ENCODE measurements at places on chromosomes 5 and 9. TPM values are rescaled to one million over a fixed set of nuclear protein-coding genes. Genes with fewer than 3 reads are reported as not detected.

Gene SLC4A9
- not detected for total RNA-seq

- DNase-seq = no peak
Observed at GRCh38 chr5:115639377-115639776, 13.5 kb upstream of the TMED7 start.

Gene MLLT3
- 18.5 TPM for total RNA-seq

DNA sequence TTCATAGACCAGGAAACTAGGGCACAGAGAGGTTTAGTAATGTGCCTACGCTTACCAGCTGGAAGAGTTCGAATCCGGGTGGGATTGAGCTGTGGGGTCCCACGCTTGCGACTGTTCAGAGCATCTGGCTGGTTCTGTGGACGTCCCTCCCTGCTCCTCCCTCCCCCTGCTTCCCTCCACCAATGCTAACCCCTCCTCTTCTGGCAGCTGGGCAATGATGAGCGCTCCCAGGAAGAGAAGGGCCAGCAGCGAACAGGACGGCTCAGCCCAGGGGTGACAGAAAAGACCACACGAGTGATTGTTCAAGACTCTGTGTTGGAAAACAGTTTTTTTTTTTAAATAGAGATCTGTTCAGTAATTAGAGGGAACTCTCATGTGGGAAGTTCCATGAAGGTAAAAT is 6.9 kb downstream of the FAM163B start:
- DNase-seq = no peak

DNA sequence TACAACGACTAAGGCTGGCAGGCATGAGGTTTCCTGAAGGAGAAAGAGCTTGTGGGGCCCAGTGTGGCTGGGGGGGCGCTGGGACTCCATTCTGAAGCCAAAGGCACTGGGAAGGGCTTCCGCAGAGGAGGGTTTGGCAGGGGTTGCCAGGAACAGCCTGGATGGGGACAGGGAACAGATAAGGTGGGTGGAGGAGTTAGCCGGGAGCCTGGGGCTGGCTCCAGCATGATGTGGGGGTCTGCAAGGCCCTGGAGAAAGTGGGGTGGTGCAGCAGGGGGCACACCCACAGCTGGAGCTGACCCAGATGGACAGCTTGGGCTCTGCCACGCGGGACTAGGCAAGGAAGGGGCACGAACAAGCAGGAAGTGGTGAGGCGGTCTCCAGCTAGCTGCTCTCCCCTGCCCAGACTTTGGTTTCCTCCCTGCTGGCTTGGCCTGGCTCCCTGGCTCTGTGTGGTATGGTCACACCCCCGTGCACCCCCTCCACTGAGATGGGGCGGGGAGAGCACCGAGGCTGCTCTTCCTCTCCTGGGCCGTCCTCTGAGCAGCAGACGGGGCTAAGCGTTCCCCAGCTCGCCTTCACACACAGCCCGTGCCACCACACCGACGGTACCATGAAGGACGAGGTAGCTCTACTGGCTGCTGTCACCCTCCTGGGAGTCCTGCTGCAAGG is at the start of gene LTC4S:
Gene LTC4S, plus strand, starts transcription at position 519 of the 672 bp plus-strand sequence. Its CDS starts 95 bp downstream, at position 614.
- no peak for DNase-seq

DNA sequence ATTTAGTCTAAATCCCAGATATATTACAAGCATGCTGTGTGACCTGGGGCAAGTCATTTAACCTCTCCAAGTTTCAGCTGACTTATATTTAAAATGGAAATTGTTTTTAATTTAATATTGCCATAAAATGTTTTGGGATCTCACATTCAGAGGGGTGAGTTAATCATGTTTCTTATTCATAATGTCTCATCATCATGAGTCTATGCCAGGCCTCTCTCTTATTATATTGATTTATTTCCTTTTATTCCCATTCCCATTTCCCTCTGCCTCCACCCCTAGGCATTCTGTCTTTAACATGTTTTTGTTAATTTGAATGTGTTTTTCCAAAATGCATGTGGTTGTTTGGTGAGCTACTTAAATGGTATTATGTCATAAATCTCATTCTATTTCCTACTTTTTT is 39.0 kb upstream of the TTC1 start:
- no peak for DNase-seq

Gene SCGB3A2
- not detected for total RNA-seq

DNA sequence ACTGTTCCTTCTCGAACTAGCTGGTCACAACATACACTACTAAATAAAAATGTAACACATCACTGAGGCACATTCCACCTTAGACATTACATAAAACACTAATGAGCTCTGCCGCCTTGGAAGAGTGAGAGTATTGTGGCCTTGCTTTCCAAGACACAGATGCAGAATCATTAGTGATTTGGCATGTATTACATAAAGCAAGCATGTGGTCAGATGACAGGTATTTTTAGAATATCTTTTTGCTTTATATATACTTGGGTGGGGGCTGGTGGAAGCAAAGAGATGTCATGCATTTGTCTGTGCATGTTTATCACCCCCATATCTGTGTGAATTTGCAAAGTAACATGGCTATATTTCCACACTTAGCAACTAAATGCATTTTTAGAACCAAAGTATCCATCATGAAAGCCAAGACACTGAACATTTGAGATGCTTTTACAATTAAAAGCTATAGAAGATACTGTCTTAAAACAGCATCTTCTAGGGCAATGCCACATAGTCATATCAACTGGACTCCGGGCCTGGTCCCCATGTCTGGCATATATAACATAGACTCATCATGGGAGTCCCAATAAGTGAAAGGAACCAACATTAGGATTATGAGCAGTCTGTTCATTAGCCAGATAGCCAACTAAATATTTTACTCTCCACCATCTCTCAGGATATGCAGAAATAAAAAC is 213.5 kb downstream of the MEF2C start:
- no peak for DNase-seq

DNA sequence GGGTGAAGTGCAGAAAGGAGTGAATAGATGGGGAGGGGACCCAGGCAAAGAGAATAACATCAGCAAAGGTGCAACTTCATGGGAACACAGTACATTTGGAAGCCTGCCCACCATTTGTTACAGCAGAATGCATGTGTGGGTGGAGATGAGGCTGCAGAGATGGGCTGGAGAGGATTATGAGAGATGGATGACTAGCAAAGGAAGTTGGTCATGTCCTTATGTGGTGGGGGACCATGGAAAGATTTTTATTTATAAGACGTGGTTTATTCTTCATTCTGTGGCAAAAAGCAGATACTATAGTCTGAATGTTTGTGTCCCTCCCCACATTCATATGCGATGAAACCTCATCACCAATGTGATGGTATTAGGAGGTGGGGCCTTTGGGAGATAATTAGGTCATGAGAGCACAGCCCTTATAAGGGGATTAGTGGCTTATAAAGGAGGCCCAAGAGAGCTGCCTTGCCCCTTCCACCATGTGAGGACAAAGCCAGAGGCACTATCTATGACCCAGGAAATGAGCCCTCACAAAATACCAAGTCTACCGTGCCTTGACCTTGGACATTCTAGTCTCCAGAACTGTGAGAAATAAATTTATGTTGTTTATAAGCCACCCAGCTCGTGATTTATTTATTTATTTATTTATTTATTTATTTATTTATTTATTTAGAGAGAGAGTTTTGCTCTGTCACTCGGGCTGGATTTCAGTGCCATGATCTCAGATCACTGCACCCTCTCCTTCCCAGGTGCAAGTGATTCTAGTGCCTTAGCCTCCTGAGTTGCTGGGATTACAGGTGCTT is 483.7 kb downstream of the RAB3C start:
- DNase-seq = no peak

Gene DNM1
- total RNA-seq = 0.15 TPM

DNA sequence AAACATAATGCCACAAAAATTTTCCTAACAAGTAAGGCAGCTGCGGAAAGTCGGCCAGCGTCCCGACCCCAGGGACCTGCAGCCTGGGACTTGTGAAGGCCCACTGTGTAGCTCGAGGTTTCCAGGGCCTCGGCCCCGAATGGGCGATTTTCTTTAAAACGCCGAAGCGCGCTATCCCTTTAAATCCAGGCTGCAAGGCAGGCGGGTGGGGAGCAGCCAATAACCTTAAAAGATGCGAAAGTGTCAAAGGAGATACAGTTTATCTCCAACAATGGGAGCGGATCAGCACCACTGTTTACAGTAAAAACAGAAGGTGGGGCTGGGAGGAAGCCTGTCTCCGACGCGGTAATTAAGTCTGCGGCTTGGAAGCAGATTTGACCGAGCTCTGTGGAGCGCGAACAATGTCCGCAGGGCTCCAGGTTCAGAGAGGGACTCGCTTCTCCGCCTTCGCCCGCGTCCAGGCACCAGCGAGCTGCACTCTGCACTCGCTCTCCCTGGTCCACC is 1.7 kb upstream of the ZSWIM6 start:
- DNase-seq = peak; percentile 10

Gene TMEM267
- total RNA-seq = 12.6 TPM

- DNase-seq = no peak
Observed at GRCh38 chr9:105114964-105115728, 129.3 kb upstream of the SLC44A1 start.

DNA sequence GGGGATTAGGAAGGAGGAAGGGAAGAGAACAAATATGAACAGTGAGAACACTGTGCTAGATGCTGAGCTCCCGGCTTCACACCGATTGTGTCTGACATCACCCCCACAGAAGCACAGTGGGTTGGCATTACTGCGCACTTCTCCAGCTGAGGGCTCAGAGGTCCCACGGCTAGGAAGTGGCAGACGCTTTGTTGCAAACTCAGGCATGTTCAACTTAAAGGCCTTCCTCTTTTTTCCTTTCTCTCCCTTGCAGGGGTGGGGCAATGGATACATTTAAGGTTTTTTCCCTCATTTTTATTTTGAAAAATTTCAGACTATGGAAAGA is 15.5 kb upstream of the SHB start:
- no peak for DNase-seq

DNA sequence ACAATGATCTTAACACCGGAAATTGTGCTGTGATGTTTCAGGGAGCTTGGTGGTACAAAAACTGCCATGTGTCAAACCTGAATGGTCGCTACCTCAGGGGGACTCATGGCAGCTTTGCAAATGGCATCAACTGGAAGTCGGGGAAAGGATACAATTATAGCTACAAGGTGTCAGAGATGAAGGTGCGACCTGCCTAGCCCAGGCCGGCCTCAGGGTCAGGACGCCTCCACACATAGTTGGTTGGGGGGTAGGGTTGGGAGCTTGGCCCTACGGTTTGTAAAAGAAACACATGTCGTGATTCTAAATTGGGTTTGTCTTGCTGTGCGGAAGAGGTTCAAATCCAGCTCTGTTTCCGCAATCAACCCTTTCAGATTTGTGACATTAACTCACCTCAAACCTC is 6.6 kb downstream of the FCN2 start:
- no peak for DNase-seq

Gene FOXD4L4
- total RNA-seq = 0.38 TPM

GRCh38 chr9:12554636-12555035 is 138.5 kb upstream of the TYRP1 start:
- peak; percentile 5 for DNase-seq

DNA sequence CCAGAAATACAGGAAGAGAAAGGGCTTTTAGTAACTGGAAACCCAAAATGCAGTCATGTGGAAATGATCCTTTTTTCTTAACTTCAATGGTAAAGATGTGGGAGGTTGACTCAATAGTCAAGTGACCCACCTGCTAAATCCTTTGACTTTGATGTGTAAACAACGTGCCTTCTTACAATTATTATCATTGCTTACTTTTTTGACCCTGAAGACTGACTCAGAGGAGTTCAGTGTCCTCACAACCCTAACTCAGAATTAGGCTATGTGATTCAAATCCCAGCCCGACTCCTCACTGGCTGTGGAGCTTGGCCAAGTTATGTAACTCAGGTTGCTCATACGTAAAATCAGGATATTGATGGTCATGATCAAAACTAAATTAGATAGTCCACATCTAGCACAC is 27.9 kb downstream of the ANXA1 start:
- DNase-seq = no peak

DNA sequence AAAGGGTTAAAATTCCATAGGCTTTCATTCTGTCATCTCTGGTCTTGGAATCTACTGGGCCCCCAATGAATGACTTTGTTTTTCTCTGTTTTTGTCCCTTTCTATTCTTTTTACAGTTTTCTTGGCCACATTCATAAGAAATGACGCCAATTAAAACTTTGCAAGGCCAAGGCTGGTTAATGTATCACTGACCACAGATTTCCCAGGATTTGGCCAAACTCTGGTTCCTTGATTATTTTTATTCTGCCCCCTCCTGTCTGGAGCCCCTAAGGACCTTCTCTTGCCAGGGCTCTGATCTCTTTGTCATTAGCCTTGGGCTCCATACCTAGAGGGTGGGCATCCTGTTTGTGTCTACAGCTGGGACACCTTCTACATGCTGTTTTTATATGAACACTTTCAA is 388.9 kb upstream of the PAPPA start:
- DNase-seq = no peak

GRCh38 chr9:97842960-97843359 is 10.1 kb upstream of the FOXE1 start:
- DNase-seq = no peak

DNA sequence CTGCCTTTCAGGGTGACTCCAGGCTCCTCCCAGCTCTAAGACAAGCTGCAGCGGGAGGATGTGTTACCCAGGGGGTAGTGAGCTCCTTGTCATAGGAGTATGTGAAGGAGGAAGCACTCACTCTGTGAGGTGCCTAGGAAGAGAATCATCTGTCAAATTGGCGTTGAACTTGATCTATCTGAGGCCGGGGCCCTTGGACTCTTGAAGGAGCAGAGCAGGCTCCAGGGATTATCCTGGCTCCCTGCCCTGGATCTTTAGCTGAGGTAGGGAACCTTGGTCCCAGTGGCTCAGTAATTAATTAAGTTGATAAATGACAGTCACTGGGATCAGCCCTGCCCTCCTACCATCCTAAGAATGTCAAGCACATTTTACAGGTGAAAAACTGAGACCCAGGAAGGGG is 15.5 kb downstream of the ADGRD2 start:
- DNase-seq = no peak

DNA sequence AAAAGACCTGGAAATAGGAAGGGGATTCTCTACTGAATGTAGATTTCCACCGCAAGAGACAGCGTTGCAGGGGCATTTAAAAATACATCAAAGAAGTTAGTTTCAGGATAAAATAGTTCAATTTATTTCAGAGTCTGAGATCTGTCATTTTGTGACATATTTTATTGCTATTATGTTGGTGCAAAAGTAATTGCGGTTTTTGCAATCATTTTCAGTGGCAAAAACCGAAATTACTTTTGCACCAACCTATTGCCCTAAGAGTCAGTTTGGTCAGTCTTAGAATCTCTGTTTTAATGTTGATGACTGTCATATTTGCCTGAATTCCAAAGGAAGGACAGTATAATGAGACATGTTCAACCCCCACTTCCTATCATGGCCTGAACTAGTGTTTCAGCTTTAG is 219.5 kb upstream of the CDH10 start:
- no peak for DNase-seq

Gene BTNL8
- not detected for total RNA-seq

Gene ADAMTS2
- total RNA-seq = 0.24 TPM

Gene FBP2
- total RNA-seq = not detected

Gene ADCY2
- not detected for total RNA-seq

Data from HepG2 (cell line).